NCI-H1092 treated with DMSO at 0.1 percent for 48 hours (cell line): ENCODE measurements at places on chromosomes 3 and 15.

- peak; percentile 93 for DNase-seq
These were observed 90.2 kb upstream of the KLF13 start for GRCh38 chr15:31236184-31237042.

DNA sequence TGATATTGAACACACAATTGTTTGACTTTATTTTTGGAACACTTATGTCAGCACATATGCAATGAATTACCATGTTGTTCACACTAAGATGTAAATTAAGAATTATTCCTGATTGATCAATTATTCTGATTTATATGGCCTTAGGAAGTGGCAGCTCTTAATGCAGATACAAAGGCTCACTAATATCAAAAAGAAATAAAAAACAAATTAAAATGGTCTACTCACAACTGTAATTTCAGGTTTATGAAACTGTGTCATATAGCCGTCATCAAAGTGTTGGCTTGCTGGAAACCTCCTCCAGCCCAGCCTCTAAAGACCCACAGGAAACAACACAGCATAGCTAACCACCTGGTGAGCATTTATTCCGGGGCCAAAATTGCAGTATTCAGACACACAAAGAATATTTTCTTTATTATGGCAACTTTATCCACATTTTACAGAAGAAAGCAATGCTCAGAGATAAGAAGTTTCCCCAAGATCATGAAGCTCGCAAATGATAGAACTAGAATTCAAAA is 33.4 kb downstream of the PDZRN3 start:
- DNase-seq: no peak

DNA sequence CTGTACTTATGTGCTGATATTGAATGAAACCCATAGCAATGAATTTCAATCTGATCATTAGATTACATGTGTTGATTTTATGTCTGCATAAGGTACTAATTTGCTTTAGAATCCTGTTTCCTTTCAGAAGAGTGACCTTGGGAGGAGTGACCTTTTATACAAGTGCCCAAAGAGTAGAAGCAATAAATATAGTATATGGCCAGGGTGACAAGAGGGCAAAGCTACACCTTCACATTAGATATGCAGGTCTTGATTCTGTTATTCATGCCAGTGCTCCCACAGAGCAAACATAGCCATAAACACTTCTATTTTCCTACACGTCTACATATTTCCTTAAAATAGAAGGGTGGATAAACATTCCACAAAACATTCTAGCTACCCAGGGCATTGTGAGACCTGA is 158.2 kb upstream of the RAP2B start:
- no peak for DNase-seq

DNA sequence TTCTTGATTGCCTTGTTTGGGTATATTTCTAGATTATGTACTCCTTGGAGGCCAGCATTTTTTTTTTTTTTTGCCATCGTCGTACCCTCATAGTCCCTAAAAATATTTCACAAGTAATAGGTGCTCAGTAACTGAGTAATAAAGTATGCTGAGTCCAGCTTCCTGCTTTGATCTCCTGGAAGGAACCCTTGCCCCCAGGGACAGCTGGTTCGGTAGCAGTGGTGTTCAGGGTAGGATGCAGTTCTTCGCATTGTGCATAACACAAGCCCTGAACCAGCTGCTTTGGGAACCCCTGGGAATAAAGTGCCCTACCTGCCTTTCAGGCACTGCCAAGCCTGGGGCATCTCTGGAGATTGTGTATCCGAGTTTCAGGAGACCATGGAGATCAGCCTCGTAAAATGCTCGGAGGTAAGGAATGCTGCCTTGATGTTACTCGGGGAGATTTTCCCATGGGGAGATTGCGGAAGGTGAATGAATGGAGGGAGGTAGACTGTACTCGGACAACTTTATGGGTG is 7.6 kb downstream of the MYZAP start:
- no peak for DNase-seq

- no peak for DNase-seq
These were observed 18.3 kb downstream of the THBS1 start for GRCh38 chr15:39598958-39599845.

GRCh38 chr3:63251499-63251898 is 26.6 kb upstream of the SYNPR start:
- DNase-seq: no peak
